NCI-H1930 (cell line): ENCODE measurements at places on chromosomes 5 and 9.

- no peak for DNase-seq
Observed at GRCh38 chr5:149860801-149861322, 83.7 kb downstream of the PDE6A start.

DNA sequence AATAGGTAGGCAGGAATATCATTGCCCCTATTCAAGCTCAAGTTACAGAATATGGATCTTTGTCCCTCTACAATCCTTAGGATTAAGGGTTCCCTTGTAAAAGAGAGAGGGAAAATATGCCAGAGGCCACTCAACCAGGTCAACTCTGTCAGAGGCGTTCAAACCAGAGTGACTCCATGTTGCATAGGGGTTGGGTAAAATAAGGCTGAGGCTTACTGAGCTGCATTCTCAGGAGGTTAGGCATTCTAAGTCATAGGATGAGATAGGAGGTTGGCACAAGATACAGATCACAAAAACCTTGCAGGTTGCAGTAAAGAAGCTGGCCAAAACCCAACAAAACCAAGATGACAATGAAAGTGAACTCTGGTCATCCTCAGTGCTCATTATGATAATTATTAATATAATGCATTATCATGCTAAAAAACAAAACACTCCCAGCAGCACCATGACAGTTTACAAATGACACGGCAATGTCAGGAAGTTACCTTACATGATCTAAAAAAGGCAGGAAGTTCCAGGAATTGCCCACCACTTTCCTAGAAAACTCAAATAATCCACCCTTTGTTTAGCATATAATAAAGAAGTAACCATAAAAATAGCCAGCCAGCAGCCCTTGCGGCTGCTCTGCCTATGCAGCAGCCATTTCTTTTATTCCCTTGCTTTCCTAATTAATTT, 64.8 kb downstream of the ERP44 start:
- DNase-seq: no peak

GRCh38 chr5:40669606-40670390, 9.9 kb upstream of the PTGER4 start:
- DNase-seq: no peak

DNA sequence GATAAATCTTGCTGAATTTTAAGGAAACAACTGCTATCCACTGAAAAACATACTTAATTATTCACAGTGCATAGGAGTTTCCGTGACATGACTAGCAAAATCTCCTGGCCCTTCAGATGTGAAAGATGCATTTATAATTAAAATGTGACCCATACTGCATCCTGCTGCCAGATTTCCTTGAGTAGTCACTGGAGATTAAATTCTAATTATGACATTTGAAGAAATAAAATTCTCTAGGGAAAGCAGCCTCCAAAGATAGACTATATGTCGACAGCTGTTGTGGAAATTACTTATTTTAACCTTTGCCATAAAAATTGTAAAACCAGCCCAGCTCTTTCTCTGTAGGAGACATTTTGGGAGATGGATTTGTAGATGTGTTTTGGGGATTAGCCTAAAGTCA, 193.6 kb upstream of the SMC2 start:
- no peak for DNase-seq

GRCh38 chr5:103005276-103005675, 114.7 kb downstream of the GIN1 start:
- no peak for DNase-seq

- DNase-seq: no peak
Observed at GRCh38 chr5:36371366-36371765, 69.7 kb upstream of the RANBP3L start.

DNA sequence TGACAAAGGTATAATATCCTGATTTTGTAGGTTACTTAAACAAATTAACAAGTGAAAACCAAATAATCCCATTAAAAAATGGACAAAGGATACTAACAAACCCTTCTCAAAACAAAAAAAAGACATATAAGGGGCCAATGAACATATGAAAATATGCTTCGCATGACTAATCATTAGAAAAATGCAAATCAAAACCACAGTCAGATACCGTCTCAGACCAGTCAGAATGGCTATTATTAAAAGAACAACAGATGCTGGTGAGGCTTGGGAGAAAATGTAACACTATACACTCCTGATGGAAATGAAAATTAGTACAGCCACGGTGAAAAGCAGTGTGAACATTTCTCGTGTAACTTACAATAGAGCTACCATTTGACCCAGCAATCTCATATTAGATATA, 1542.2 kb upstream of the CDH9 start:
- DNase-seq: no peak

GRCh38 chr5:540071-540905, 16.0 kb upstream of the SLC9A3 start:
- DNase-seq: no peak

- no peak for DNase-seq
Observed at GRCh38 chr9:127562841-127563401, 49.2 kb upstream of the STXBP1 start.

DNA sequence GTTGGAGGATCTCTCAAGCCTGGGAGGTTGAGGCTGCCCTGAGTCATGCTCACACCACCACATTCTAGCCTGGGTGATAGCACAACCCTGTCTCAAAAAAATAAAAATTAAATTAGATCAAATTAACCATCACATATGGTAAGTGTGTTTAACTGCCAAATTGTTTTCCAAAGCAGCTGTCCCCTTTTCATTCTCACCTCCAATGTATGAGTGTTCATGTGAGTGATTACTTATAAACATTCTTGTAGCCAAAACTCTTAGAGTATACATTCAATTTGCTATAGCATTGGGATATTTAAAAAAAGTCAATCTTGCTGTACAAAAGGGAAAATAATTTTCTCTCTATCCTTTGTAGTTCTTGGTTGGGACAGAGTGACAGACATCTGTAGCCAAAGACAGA, 53.4 kb upstream of the SNAPC3 start:
- DNase-seq: no peak

DNA sequence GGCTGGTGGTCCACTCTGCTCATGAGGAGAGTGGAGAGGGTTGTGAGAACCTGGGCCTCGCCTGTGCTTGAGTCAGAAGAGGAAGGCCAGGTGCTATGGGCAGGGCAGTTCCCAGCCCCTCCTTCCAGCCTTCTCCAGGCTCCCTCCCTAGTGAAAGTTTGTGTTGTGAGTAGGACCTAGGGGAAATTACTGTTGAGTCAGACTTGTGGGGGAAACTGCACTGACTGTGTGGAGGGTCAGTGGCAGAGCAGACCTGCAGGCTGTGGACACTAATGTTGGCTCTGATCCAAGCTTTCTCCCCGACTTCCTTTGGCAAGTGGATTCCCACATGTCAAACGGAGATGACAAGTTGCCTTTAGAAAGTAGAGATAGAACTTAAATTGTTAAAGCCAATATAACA, 102.6 kb downstream of the ARHGAP26 start:
- no peak for DNase-seq

DNA sequence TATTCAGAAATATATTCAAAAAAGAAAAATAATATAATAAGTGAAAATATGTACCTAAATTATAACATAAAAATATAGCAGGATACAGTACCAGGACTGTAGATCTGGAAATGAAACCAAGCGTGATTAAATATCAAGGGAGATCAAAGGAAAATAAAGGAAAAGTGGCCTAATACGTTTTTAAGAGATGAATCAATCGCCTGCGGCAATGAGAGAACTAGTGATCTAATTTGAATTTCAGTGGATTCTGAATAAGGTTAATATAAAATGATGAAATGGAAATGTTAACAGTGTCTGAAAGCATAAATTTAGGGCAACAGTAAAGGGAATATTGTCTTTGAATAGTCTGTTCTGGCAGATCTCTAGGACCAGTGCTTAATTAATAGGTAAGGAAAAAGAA, 1761.9 kb upstream of the ACO1 start:
- DNase-seq: no peak

DNA sequence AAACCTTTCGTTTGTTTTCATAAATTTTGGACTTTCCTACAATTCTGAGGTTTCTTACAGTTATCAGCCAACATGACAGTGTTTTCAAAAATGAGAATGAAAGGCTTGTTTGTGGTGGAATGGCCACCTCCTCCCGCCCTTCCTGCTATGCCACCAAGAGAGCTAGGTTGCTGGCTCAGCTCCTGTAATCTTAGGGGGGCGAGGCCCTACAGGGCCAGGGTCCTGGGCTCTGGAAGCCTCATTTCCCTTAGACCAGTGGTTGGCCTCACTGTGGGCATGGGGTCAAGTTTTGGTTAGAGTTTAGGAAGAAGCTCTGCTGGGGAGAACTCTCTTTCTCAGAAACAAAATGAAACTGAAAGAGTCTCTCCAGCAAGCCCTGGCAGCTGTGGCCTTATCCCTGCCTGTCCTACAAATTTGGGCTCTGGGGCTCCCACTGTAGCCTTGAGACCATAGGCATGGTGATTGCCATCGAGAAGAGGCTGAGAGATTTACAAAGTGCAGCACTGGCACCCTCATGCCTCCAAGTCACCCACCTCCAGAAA, 66.2 kb downstream of the IRX1 start:
- no peak for DNase-seq

DNA sequence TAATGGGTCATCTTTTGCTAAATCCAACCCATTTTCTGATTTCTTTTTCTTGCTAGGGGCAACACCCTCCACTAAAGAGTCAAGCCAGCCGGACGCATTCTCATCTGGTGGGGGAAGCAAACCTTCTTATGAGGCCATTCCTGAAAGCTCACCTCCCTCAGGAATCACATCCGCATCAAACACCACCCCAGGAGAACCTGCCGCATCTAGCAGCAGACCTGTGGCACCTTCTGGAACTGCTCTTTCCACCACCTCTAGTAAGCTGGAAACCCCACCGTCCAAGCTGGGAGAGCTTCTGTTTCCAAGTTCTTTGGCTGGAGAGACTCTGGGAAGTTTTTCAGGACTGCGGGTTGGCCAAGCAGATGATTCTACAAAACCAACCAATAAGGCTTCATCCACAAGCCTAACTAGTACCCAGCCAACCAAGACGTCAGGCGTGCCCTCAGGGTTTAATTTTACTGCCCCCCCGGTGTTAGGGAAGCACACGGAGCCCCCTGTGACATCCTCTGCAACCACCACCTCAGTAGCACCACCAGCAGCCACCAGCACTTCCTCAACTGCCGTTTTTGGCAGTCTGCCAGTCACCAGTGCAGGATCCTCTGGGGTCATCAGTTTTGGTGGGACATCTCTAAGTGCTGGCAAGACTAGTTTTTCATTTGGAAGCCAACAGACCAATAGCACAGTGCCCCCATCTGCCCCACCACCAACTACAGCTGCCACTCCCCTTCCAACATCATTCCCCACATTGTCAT, 72.0 kb downstream of the NUP214 start:
- no peak for DNase-seq

DNA sequence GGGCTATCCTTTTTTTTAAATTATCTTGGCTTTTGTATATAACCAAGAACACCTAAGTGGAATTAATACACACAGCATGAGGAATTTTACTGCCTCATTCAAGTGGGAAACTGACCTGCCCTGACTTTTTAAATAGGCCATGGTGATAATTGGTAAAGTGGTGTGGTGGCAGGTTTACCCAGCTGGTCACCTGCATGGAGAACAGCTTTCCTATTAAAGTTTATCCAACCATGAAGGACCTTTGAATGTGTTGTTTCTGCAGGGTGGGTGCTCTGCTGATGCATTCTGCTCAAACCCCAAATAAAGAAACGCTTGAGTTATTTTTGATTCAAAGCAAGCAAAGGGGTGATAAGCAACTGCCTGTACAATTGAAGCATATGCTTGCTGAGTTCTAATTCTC, 261.0 kb upstream of the GRIN3A start:
- peak; percentile 30 for DNase-seq

- no peak for DNase-seq
Observed at GRCh38 chr9:90547896-90548295, 94.7 kb downstream of the DIRAS2 start.

GRCh38 chr5:53071298-53071697, 38.3 kb downstream of the MOCS2 start:
- no peak for DNase-seq

DNA sequence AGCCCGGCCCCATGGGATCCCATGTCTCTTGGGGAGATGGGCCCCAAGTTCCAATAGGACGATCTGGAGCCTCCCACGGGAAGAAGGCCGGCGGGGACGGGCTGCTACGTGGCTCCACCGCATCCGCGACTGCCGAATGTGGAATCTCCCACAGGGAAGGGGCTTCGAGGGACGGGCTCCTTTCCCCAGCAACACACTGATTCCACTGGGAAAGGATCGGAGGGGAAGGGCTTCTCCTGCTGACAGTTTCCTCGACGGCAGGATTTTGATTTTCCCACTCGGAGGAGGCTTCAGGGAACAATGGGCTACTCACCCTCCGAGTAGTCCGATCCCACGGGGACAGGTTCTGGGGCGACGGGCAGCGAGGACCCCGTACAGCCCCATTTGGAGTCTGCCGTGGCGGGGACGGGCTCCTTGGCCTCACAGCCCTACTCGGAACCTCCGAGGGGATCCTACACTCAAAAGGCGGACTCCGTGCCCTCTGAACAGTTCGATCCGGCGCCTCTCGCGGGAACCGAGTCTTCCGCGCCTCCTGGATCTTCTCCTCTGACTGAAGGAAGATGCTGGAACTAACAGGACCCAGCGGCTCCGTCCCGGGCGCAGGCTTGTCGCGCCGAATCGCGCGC, 1.3 kb downstream of the PROB1 start:
- DNase-seq: no peak

DNA sequence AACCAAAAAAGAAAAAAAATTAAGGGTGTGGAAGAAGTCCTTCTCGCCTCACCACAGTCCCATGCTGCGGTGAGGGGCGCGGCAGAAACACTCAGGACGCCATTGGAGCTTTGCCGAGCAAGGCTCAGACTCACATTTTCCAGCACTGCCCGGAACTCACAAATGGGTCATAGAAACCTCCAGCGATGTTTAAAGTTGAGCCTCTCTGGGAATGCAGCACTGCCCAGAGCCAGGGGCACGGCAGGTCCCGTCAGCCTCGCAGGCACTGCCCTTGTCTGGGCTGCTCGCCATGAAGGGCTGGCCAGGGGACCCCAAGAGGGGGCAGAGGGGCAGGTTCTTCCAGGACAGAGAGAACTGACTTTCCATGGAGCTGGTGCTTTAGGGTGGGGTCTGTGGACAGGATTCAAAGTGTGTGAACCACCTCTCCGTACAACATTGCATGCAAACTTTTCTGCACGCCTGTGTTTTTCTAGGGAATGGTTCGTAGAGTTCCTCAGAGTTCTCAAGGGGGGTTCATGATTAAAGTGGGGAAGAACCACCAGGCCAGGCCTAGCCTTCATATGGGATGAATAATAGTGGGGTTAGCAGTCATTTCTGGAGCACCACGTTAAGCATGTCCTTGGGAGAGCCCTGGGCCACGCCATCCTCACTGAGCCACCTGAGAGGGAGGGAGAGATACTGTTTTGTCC, 38.4 kb downstream of the PRRX2 start:
- no peak for DNase-seq

DNA sequence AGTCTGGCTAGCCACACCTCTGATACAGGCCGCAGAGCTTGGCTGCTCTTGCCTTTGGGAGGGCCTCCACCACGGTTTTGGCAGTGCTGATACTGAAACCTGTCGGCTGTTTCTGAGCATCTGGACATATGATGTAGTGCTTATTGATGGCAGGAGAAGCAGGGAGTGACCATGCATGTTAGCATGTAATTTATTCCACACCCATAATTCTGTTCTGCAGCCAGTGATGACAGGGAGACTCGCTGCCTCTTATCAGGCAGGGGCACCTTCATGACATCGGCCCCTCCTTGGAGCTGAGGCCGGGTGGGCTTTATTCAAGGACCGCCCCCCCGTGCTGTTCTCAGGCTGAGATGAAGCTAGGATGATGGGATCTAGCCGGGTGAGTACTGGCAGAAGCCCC, 49.0 kb downstream of the OLFM1 start:
- no peak for DNase-seq
